ENCODE measurements at places on chromosomes 3 and 15. TPM values are rescaled to one million over a fixed set of nuclear protein-coding genes. Genes with fewer than 3 reads are reported as not detected.

Gene RARRES1
- 0.81 TPM for total RNA-seq

Gene XYLB
- total RNA-seq = 2.4 TPM

Gene MAN2C1
- total RNA-seq = 112 TPM

Gene AHSG
- total RNA-seq = not detected

- H3K27ac ChIP-seq = no peak overlapping the region
- H3K4me1 ChIP-seq = no peaks in the 10 kb centered on the region
- H3K4me3 ChIP-seq = no peak overlapping the region
- DNase-seq = no peak
Observed at GRCh38 chr15:43433165-43433564, 59.8 kb downstream of the TP53BP1 start.

- no peak overlapping the region for H3K4me3 ChIP-seq
- no peak overlapping the region for H3K27ac ChIP-seq
- H3K36me3 ChIP-seq = no peaks in the 10 kb centered on the region
- DNase-seq = no peak
- H3K4me1 ChIP-seq = no peaks in the 10 kb centered on the region
Observed at GRCh38 chr15:38227941-38228340, 24.7 kb upstream of the SPRED1 start.

- no peak for DNase-seq
- no peak overlapping the region for H3K27ac ChIP-seq
- H3K4me3 ChIP-seq = no peak overlapping the region
Observed at GRCh38 chr3:105844704-105845103, 24.1 kb downstream of the CBLB start.

DNA sequence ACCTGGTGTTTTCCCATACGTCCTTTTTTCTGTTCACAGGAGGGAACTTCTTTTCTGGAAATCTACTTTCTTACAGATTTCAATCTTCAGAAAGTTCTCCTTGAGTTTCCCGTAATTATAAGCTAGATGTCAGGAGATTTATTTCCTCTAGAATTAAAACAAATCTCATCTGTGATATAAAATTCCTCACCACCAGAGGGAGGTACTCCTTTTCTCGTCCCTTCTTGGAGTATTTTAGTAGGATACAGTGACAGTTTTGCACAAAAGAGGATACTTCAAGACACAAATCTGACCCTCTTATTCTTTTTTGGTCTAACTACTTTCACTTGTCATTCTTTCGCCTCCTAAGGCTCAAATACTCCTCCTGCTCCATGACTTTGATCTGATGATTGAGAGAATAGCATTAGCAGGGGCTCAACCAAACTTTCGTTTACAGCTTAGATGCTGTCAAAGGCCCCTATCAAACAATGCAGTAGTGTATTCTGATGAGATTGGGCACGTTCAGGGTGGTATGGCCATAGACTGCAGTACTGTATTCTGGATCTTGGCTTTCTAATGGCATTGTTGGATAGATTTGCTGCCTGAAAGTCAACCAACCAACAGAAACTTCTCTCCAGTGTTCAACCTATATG is 38.0 kb downstream of the TMEM41A start:
- H3K36me3 ChIP-seq = no peaks in the 10 kb centered on the region
- H3K27me3 ChIP-seq = no peaks in the 10 kb centered on the region
- no peak overlapping the region for H3K4me3 ChIP-seq
- DNase-seq = no peak

GRCh38 chr15:38129531-38130204 is 123.0 kb upstream of the SPRED1 start:
- H3K4me3 ChIP-seq = no peak overlapping the region
- H3K27me3 ChIP-seq = no peaks in the 10 kb centered on the region
- DNase-seq = no peak
- H3K36me3 ChIP-seq = no peaks in the 10 kb centered on the region

GRCh38 chr3:150344079-150344759 is 63.9 kb upstream of the TSC22D2 start:
- H3K4me1 ChIP-seq = peaks cover 19% of the 10 kb centered on the region
- no peak overlapping the region for H3K4me3 ChIP-seq
- H3K27ac ChIP-seq = peak overlapping the region; percentile 36
- DNase-seq = no peak

- H3K36me3 ChIP-seq = peaks cover 48% of the 10 kb centered on the region
- peak; percentile 22 for DNase-seq
- H3K27ac ChIP-seq = no peak overlapping the region
- no peaks in the 10 kb centered on the region for H3K27me3 ChIP-seq
- H3K4me1 ChIP-seq = peaks cover 3% of the 10 kb centered on the region
Observed at GRCh38 chr15:85754989-85755388, 39.7 kb downstream of the KLHL25 start.
